A549 (cell line): ENCODE measurements at places on chromosomes 4 and X.
A peak's percentile ranks its signal among the peaks of the same experiment; 100 is the strongest.

DNA sequence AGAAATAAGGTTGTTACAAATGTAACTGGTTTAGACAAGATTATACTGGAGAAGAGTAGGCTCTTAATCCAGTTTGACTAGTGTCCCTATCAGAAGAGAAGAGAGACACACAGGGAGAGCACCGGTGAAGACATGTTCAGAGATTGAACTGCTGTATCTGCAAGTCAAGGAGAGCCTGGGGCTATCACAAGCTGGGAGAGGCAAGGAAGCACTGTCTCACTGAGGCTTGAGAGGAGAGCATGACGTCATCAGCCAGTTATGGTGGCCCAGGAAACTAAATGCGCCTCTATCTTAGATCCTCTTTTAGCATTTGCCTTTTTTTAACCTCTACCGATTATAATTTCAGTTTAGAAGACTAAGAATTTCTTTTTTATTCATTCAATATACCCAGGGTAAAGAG lies 583.4 kb downstream of the TRAM1L1 start:
- DNase-seq: no peak

DNA sequence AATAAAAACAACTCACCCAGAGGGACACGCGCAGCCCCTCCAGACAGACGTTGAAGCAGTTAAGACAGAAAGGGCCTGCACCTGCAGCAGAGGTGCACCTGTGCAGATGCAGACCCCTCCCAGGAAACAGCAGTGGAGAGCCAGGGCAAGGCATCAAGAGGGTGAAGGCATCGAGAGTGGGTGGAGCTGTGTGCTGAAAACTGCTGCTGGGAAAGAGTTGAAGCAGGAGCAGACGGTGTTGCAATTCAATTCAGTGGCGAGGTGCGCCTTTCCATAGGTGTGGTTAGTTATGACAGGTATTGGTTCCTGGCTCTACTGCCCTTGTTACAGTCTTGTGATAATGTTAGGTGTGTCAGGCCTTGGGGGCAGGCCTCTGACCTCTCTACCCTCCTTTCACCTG lies 16.7 kb downstream of the LETM1 start:
- no peak for DNase-seq

GRCh38 chrX:131821945-131822622 lies 201.0 kb upstream of the STK26 start:
- DNase-seq: no peak

DNA sequence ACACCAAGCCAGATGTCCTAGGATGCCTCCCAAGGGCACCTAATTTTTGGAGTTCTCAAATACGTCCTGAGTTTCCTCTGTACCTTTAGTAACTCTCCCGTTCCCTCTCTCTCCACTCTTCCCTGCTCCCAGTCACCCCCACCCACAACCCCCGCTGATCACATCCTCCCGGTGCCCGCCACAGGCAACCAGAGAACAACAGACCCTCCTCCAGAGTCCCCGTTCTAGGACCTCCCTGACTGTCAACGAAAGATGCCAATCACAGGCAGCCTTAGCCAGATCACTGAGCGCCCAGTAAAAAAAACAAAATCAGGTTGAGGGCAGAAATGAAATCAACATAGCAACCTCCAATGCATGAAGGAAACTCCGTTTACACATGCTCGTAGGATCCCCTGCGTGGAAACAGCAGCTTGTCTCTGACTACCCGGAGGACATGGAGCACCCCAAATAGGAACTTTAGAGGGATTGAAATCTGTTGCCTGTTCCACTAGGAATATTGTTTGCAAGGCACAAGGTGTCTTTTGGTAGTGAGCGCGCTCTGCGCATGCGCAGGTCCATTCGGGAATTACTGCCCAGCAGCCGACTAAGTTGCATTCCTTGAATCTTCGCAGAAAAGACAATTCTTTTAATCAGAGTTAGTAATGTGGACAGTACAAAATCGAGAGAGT lies at the start of gene GABRB1:
TSS of gene GABRB1 (plus strand) at position 557 of the 668 bp plus-strand sequence.
- no peak for DNase-seq

DNA sequence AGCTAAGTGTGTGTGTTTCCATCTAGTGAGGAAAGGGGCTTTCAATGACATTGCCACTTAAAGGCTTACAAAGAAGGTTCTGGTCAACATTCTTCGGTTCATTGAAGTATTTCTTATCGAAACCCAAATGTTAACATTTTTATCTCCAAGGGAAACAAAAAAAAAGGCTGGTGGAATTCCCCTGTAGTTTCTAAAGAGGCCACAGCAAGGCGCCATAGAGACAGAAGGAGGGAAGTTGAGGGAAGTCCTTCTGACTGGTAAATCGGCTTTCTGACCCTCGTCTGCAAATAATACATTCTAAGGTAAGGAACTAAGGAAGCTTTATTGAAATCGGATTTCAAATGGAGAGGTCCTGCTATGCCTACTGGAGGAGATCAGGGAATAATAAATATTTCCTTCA lies 1.7 kb upstream of the ZFP42 start:
- DNase-seq: peak; percentile 28

DNA sequence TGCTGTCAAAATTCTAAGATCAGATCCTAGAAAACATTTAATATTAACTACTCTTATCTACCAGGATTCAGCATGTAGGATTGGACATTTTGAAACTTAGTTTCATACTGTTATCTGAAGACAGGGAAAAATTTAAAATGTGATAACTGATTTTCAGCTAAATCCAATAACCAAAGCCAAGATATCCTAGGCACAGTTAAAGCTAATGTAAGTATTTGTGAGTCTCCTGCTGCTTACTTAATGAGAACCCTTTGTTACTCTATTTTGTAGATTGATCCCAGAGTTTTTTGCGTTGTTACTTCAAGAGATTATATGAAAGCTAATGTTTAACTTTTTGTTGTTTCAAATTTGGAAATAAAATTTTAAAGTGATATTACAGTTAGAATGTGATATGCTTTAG lies 2.0 kb downstream of the CPE start:
- DNase-seq: no peak

DNA sequence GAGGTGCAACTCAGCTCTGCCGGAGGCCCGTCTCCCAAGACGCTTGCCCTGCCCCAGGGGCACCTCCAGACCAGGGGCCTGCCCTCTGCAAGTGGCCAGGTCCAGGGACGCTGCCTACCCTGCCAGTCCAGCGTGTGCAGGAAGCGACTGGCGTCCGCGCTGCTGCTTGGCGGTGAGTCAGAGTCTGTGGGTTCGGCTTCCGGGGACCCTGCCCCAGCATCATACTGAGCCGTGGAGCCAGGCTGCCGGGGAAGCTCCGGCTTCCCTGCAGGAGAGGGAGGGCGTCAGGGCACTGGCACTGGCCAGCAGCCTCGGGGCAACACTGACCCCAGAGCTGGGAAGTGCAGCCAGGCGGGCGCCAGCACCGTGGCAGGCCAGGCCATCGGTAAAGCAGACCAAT lies 42.5 kb upstream of the CPLX1 start:
- no peak for DNase-seq

GRCh38 chr4:118921786-118922185 lies 33.1 kb downstream of the SYNPO2 start:
- DNase-seq: no peak

DNA sequence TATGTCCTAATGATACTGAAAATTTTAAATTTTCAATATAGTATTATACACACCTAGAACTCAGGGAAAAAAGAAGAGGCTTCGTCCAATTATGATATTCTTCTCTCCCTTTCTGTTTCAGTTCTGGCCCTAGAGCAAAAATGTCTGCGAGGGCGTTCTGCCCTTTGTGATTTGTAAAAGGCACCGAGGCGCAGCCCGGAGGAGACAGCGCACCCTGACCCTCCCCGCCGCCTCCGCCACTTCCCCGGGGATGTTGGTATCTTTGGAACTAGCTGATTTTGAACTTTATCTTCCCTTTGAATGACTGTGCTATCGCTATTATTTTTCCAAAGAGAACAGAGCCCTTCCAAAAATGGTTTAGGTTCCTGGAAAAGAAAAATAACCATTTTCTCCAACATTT lies 173.2 kb upstream of the FAM9B start:
- DNase-seq: no peak

DNA sequence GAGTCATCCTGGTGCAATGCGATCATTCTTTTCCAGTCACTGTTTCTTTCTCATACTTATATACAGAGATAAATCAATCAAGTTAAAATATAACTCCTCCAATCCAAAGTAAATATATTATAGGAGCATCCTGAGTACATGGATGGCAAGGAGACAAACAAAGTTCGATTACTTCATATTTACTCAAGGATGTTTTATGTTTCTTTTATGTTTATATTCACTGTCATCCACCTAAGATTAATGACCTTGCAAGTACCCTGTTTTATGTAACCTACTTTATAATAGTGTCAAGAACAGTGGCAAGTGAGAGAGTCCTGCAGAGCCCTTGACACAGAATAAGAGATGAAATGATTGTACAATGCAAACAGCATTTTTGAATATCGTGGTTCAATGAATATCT lies at the start of gene UGT2B11:
TSS of gene UGT2B11 (minus strand) at position 33 of the 400 bp plus-strand sequence. CDS start at position 7, 26 bp downstream.
- DNase-seq: no peak

- no peak for DNase-seq
Measured at GRCh38 chr4:152064282-152064681, 303.5 kb upstream of the GATB start.

GRCh38 chr4:6692379-6692778 lies 1.3 kb upstream of the S100P start:
- DNase-seq: no peak

DNA sequence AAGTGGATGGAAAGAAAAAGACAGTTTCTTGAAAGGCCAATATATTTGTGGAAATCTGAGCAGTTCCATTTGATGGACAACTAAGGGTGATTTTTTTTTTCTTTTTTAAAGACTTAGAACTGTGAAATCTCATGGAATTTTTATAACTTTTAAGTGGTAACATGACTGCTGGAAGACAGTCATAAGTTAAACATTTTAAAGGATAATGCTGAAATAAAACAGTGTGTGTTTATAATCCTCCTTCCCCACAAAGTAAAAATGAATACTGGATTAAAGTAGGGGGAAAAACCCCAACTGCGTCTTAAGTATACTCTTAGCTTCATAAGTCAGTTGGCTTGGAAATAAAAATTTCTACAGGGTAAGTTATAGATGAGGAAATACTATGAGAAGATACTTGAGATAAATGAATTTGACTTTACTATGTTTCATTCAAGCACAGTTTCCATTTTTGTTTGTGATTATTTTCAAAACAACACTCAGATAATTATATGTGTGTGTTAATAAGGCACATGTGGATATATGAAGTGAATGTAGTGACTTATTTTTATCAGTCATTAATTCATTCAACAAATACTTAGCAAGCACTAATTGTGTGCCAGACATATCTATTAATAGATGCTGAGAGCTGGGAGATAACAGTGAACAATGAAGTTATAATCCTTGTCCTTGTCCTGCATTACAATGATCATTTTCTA lies 129.2 kb upstream of the ETNPPL start:
- DNase-seq: no peak

- DNase-seq: no peak
Measured at GRCh38 chrX:2897311-2897689, 31.8 kb downstream of the ARSD start.

- no peak for DNase-seq
Measured at GRCh38 chrX:129006491-129006890, 516.8 kb downstream of the SMARCA1 start.

- DNase-seq: no peak
Measured at GRCh38 chrX:16807548-16807947, 21.3 kb downstream of the TXLNG start.

DNA sequence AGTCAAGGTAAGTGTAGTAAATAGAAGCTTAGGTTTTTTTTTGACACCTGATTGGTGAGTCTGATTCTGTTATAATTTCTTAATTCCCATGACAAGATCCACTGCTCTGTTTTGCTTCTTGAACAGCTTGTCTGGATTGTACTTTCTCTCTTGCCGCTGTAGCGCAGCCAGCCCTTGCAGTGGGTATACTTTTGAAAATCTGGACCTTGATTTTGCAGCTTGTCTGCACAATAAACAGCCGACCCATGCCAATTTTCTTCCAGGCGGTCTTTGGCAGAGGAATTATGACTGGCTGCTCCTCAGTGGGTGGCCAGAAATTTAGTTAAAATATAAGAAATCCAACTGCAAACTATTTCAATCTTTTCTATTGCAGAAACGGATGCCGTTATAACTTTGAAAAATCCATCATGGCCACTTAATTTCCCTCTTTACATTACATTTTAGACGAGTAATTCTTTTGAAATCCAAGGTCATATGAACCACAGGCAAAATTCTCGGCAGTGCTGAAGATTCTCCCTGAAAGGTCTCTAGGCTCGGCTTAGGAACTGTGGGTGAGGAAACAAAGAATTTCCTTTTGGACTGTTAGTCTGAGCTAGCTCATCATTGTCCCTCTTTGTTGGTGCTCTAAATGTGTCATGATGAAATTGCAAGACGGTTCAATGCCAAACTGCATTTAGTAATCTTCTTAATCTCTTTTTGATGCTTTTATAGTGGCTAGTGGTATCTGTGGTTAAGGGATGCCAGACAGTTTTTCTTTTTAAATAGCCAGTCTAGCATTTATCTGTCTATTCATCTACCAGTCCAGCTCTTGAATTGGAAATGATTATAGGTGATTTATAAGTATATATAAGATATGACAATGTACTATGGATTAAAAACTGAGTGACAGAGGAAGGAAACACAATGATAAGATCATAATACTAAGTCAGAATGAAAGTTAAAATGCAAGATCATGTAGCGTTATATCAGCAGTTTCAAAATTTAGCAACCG lies 31.5 kb upstream of the PTTG2 start:
- DNase-seq: no peak

GRCh38 chrX:108456971-108457477 lies 17.4 kb downstream of the COL4A5 start:
- no peak for DNase-seq

- DNase-seq: peak; percentile 36
Measured at GRCh38 chrX:15619053-15619755, 18.4 kb upstream of the ACE2 start.

DNA sequence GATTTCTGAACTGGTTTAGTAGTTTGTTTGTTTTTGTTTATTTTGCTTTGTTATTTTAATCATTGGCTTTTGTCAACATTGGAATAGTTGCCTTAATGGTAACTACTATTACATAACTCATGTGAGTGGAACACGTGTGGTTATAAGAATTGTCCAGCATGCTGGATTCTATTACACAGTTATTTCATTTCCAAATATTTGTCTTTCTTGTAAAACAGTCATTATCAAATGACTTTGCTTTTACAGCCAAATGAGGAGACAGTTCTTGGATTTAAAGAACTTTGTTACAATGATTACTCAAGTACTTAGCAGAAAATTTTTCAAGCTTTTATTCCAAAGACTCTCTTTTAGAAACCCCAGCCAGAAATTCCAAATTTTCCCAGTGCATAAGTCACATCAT lies 516.1 kb upstream of the MAGEB2 start:
- no peak for DNase-seq

GRCh38 chrX:10557166-10557565 lies 63.2 kb downstream of the MID1 start:
- DNase-seq: no peak

DNA sequence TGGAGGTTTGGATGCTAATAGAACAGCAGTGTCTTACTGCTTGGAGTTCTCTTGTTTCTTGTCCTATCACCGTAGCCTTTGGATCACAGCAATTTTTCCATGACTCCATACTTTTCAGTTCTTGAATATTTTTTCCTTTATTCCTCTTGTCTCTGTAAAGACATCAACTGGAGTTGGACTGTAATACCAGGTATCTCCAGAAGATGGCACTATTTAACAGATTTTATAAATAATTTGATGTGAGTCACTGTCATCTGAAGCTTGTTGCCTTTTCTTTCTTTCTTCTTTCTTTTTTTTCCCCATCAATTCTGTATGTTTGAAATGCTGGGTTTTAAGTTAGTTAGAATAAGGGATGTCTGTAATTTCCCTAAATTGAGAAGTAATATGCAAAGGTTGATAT lies 24.1 kb downstream of the HPRT1 start:
- peak; percentile 7 for DNase-seq
